ENCODE measurements at places on chromosomes 4 and X.

DNA sequence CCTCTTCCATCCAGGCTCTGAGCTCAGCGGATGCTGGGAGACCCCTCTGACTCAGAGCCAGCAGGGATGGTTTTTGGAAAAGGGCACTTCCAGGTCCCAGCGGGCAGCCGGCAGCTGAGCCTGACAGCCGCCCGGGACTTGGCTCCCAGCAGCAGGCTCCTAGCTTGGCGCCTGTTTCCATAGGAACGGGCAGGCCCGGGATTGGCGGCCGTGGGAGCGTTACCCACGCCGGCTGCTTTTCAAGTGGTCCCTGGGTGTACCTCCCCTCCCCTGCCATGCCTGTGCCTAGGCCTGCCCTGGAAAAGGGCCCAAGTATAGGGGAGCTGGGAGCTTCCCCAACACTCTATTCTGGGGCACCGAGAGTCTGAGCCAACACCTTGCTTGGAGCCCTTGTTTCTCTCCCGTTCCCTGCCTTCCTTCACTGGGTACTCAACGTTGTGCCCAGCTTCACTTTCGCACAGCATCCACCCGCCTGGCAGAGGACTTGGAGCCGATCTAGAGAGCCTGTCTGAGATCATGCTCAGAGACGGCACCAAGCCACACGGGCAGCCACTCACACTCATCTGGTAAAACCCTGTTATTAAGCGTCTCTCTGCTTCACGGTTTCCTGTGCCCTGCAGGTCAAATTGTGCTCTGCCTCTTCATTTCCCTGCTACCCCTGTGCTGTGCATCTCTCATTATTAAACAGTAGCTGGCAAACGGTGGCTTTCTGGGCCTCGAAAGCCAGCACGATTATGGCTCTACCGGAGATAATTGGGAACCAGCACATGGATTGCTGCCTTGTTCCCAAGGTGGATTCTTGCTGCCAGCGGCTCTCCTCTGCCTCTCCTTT, 521.5 kb downstream of the BCOR start:
- DNase-seq = no peak

DNA sequence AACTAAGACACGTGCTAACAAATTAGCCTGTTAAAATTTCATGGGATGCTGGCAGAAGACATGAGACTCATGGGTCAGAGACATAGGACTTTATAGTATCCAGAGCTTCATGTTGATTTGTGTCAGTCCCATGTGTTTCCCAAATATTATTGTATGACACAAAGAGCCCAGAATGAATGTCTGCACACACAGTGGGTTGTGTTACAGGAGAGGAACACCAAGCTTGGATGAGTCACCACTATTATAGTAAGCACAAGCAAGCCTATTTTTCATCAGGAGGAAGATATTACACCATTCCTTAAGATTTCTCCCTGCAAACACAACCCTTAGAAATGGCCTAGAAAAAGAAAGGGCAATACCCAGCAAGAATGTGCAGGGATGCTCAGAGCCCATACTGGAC, 15.4 kb downstream of the BBS12 start:
- peak; percentile 47 for DNase-seq

DNA sequence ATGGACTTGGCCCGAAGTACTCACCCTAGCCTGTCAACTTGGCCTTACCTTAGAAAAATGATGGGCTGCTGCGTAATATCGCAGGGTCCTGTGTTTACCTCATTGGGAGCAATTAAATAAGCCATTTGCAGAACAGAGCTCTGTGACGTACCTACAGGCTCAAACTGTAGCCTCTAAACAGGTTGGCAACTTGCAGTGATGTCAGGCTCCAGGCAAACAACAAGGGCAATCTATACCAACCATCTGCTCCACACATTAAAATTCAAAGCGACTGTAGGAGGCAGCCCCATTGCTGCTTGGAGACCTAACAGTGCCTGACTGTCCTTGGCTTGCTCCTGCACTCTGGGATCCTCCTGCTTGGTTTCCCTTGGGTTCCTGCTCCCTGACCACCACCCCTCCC, 17.2 kb downstream of the VGLL1 start:
- DNase-seq = no peak

GRCh38 chr4:98686847-98687246, 28.4 kb upstream of the TSPAN5 start:
- no peak for DNase-seq

GRCh38 chr4:95985791-95986550, 146.1 kb downstream of the PDHA2 start:
- DNase-seq = no peak

DNA sequence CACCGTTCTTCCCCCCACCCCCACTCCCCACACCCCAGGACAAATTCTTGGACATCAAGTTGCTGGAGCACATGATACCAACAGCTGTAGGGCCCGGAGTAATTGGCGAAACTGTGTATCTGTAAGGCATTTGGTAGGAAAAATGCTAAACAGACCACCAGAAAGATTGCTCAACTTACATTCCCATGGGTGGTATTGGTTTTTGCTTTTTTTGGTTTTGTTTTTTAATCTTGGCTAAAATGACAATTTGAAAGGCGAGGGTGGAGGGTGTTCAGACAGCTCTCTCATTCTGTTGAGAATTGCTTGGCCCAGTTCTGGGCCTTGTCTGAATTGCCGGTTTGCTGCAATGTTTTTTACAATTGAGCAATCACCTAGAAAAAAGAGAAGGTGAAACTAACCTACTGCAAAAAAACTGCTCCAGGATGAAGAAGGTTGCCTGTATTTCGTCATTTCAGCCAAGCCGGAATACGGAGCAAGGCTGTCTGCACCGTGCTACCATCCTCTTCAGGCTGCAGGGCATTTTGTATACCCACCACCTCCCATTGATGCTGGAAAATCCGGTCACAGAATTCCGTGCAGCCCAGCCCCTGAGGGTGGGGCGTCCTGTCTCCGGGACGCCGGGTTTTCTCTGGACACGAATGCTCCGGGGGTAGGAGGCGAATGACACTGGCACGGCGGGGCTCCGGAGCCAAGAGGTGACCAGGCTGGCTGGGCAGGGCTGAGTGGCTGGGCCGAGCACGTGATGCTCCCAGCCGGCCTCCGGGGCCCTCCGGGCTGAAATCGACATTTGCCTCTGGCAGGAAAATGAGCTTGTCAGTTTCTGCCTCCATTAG, at the start of gene CLCN4:
TSS of gene CLCN4 (plus strand) at position 777 of the 833 bp plus-strand sequence. CDS start 28,058 bp downstream, outside the sequence.
- DNase-seq = peak; percentile 73

GRCh38 chrX:39900777-39901170, 197.0 kb downstream of the BCOR start:
- peak; percentile 42 for DNase-seq

- DNase-seq = no peak
Measured at GRCh38 chr4:58602022-58602421, 1491.8 kb upstream of the IGFBP7 start.

DNA sequence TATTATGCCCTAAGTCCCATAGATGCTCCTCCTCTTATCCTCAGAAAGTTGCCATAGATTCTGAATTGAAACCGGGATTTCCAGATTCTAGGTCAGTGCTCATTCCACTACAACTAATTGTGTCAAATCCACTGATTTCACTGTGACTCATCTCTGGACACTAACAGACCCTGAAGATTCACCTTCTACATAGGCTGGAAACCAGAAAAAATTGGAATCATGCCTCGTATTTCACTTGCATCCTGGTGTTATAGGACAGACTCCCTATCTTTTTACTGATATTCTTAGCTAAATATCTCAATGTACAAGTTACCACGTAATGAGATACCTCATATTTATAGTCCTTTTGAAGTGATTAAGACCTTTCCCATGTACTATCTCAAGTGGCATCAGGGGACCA, 36.7 kb downstream of the CLNK start:
- DNase-seq = no peak

DNA sequence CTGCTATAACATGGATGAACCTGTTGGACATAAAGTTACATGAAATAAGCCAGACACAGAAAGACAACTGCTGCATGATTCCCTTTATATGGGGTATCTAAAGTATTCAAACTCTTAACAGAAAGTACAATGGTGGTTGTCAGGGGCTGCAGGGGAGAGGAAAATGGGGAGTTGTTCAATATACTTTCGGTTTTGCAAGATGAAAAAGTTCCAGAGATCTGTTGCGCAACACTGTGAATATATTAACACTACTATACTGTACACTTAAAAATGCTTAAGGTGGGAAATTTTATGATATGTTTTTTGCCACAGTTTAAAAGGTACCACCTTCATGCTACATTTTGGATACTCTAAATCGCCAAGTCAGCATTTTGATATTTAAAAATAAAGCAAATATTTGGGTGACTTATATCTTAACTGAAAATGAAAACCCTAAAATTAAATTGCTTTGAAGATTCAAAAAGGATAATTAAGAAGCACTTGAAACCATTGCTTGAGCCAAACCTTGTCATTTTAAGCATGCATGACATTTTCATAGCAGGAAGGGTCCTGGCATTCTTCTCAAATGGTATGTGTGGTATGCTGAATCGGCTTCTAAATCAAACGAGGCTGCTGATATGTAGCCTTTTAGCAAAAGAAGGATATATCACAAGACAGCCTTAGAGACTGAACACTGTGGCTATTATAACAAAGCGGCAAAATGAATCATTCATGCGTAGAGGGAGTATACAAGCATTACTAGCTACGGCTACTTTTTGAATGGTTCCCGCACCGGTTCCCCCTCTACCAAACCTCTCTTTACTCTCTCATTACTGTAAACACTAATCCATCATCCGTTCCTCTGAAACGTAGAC, 607.1 kb upstream of the DIPK2B start:
- DNase-seq = no peak

GRCh38 chr4:122762520-122762919, 30.0 kb downstream of the BBS12 start:
- DNase-seq = no peak

DNA sequence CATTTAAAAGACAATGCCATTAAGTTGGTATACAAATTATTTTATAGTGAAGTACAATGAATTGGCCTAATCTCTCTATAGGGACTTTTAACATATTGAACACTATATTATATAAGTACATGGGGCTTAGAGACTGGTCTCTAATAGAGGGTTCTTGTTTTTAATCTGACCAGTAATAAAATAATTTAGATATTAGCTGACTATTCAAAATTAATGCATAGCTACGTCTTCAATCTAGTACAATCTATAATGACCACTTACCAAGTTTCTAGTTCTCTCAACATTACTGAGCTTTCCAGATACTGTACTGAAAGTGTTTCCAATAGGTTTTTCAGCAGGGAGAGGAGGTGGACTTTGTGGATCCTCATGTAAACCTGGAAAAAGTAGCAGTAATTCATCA, 59.6 kb downstream of the RPS3A start:
- DNase-seq = no peak

- no peak for DNase-seq
Measured at GRCh38 chr4:38896940-38897339, 29.3 kb downstream of the FAM114A1 start.

DNA sequence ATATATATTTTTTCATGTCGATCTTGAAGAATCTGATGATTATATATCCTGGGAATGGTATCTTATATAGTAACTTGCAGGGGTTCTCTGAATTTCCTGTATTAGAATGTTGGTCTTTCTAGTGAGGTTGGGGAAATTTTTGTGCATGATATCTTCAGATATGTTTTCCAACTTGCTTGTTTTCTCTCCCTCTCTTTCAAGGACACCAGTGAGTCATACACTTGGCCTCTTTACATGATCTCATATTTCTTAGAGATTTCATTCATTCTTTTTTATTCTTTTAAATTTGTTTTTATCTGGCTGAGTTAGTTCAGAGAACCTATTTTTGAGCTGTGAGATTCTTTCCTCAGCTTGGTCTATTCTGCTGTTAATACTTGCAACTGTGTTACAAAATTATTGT, 27.2 kb upstream of the C4orf17 start:
- no peak for DNase-seq

DNA sequence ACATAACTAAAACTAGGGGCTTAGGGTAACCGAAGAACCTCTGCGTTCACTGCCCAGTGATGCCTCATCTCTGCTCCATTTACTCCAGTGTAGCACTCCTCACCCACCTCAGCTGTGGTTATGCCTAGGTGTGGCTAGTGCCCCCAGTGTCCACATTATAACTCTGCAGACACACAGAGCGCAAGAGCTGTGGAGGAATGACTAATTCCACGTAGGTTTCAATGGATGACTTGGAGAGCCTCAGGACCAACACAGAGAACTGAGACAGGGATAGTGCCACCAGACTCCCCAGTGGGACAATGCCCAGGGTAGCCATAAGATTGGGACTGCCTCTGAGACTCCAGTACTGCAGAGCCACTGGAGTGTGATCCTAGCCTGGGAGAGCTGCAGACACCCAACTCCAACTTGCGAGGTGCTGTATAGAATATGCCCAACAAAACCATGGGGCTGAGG, 542.4 kb upstream of the DIPK2B start:
- DNase-seq = peak; percentile 15

GRCh38 chrX:106611317-106611678, 480 bp upstream of the RADX start:
- DNase-seq = no peak

DNA sequence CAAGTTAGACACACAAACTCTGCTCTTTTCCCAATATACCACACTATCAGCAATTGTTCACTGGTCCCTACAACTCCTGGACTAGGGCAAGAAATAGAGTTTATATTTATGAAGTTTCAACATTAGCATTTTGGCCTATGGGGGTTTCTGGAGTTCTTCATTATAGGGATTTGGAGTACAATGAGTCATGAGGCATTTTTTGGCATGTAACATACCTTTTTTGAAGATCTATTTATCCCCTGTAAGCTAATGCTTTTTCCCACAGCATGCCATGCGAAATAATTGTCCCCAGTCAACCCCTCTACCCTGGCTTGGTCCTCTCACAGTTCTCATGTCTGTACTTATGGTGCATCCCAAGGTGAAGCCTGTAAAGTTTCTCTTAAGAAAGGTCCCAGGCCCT, 36.7 kb upstream of the EDA2R start:
- DNase-seq = no peak

GRCh38 chr4:147846318-147847155, 114.6 kb downstream of the ARHGAP10 start:
- no peak for DNase-seq

- peak; percentile 69 for DNase-seq
Measured at GRCh38 chr4:101355767-101356702, 8.7 kb upstream of the PPP3CA start.

DNA sequence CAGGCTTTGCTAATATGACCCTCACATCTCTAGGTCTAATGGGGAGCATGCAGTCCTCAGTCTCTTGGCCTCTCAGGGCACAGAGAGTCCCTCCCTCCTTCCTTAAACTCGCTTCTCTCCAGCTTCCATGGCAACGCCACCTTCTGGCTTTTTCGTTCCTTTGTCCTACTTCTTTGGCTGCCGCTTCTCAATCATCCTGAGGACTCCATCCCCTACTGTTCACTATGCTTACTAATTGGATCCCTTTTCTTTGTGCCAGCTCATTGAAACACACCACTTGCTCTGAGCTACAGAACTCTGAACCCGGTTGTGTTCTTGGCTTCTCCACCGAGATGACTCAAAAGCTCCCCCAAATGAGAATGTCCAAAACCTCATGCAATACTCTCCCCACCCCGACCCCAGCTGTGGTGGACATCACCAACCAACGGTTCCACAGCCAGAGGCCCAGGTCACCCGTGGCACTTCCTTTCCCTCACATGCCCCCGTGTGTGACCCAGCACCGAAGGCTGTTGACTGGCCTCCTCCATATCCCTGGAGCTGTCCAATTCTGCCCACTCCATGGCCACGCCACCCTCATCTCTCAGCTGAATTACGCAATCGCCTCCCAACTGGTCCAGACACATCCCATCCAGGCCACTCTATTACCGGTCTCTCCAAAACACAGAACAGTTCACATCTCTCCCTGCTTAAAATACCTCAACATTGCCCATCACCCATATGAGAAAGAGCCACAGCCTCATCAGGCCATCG, 34.7 kb downstream of the CRMP1 start:
- DNase-seq = no peak

- DNase-seq = peak; percentile 15
Measured at GRCh38 chr4:22090661-22091351, 142.2 kb upstream of the KCNIP4 start.

GRCh38 chr4:183180096-183180495, 81.0 kb downstream of the WWC2 start:
- no peak for DNase-seq
